ENCODE measurements at places on chromosomes 2 and 18.

DNA sequence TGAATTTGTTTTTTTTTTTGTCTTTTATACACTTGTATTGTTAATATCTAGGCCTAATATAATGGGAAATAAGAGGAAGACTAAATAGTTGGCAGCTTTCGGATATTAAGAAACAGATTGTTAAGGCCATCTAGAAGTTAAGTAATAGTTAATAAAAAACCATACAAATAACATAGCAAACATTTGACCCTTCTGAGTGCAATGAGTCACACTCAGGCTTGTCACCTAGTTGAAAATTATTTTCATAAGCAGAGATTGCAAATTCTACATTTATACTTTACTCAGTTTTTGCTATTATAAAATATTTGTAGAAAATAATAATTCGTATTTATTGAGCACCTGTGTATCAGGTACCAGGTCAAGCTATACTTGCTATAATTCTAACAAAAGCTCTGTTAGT lies 2.4 kb downstream of the NUP35 start:
- H3K27me3 ChIP-seq: no peaks in the 10 kb centered on the region
- no peak for DNase-seq
- H3K27ac ChIP-seq: no peak overlapping the region

DNA sequence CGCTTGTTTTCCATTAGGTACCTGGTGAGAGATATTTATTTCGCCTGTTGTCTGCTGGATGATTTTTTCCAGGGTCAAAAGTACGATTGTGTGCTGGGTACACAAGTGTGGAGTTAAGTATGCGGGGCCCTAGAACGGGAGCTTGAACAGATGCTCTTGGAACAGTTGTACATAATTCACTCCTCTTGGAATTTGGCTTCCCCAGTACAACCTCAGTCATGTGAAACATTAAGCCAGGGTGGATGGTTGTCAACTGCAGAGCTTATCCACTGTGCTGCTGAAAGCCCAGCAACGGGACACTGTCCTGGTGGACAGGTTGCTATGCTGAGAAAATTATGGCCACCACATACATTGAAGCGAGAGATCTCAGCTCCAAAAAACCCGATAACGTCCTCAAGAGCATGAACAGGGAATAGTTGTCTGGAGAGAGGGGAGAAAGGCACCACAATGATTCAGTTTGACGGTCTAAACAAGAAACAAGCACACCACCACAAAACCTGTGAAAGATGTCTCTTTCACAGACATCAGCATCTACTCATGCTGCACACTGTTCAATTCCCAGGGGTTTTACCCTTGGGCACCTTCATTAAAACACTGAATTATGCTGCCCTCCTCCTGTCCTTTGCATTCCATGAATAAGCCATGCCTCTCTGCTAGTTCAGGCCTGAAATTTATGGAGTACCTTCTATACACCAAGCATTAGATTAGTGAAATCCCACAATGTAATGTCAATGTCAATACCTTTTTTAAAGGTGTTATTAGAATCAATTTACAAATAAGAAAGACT lies 176.8 kb upstream of the TRIB2 start:
- H3K4me1 ChIP-seq: peaks cover 17% of the 10 kb centered on the region
- H3K27me3 ChIP-seq: no peaks in the 10 kb centered on the region
- H3K4me3 ChIP-seq: no peak overlapping the region

DNA sequence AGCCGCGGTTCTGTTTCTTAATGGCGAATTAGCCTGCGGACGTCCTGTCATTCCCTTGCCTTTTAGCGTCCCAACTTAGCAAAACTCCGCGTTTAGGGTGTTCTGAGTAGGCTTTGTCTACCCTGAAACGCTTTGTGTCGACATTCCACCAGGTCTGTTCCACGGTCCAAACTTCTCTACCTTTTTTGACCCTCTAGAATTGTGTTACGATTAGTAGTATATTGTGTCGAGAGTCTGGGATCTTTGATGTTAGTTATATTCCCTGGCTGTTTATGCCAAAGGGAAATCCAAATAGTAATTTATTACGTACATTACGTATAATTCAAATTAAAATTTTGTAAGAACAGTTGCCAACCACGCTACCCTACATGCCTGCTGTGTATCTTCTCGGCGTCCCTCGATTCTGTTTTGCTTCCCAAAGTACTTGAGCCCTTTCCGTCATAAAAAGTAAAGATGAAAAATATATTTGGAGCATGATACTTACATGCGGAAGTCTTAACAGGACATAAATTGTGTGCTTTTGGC lies 495 bp upstream of the TTC32 start:
- H3K27ac ChIP-seq: peak overlapping the region; percentile 98
- H3K36me3 ChIP-seq: peaks cover 10% of the 10 kb centered on the region
- no peak for DNase-seq

DNA sequence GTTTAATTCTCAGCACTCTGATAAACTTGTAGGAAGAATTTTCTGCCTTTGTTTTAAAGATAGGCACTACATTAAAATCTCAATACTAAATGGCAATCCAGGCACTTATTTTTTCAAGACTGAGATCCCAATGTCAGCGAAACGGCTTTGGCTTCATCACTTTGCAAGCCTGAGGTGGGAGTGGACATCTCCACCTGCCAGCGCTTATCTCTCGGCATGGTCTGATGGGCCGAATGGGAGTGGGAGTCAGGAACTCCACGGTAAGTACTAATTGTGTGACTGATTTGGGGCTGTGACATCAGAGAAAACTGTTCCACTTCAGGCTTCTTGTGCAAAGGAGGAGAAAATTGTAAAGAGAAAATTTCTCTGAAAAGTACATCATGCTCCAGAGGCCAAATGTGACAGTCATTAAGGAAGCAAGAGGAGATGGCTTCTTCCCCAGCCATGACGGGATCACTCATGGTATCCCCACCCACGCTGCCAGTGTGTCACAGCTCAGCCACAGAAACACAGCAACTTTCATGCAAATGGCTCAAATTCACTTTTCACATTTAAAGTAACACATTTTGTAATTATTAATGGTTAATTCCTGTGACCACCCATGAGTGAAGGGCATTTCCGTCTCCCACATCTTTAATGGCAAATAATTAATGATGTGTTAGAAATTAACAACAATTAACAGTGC lies 385.5 kb upstream of the HNRNPA3 start:
- no peaks in the 10 kb centered on the region for H3K4me1 ChIP-seq
- no peaks in the 10 kb centered on the region for H3K36me3 ChIP-seq
- no peak overlapping the region for H3K4me3 ChIP-seq
- no peak for DNase-seq
- H3K27ac ChIP-seq: no peak overlapping the region

DNA sequence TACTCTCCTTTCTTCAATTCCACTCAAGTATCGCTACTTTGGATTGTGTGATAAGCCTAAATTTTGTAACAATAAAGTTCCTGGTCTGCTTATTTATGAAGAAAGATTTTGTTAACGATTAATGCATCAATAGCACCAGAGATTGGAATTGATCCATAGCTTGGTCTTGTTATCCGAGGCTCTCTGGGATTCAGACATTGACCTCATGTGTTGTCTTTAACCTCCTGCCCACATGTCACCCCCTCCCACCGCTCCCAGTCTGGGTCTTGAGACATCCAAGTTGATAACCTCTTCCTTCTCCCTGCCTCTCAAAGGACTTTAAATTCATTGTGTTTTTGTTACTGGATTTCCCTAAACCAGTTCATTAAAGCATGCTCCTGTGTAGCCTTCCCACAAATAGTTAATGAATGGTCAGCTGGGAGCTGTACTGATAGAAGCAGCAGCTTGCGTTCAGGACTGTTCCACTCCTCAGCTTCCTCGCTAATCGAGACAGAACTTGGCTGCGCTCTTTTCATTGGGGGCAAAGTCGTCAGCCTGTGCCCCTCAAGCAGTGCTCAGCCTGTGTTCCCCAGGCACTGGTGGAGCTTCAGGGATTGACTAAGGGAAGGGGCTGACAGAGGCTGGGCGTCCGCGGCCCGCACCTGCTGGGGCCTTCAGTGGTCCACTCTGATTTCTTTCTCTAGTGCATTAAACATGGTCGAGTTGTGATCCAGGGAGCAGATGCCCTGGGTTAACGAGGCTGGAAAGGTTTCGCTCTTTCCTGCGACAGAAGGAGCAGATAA lies 18.9 kb downstream of the ASB1 start:
- no peak overlapping the region for H3K27ac ChIP-seq
- DNase-seq: no peak
- peaks cover 23% of the 10 kb centered on the region for H3K4me1 ChIP-seq
- no peaks in the 10 kb centered on the region for H3K27me3 ChIP-seq
- H3K4me3 ChIP-seq: no peak overlapping the region
- peaks cover 25% of the 10 kb centered on the region for H3K36me3 ChIP-seq

GRCh38 chr2:174493549-174494331 lies 6.9 kb upstream of the GPR155 start:
- peak overlapping the region; percentile 90 for H3K4me3 ChIP-seq
- H3K27ac ChIP-seq: peak overlapping the region; percentile 98
- peaks cover 21% of the 10 kb centered on the region for H3K4me1 ChIP-seq
- no peak for DNase-seq
- H3K36me3 ChIP-seq: no peaks in the 10 kb centered on the region
- no peaks in the 10 kb centered on the region for H3K27me3 ChIP-seq

GRCh38 chr2:203016716-203017115 lies 2.0 kb downstream of the NBEAL1 start:
- peaks cover 12% of the 10 kb centered on the region for H3K4me1 ChIP-seq
- H3K27me3 ChIP-seq: no peaks in the 10 kb centered on the region
- H3K4me3 ChIP-seq: no peak overlapping the region

DNA sequence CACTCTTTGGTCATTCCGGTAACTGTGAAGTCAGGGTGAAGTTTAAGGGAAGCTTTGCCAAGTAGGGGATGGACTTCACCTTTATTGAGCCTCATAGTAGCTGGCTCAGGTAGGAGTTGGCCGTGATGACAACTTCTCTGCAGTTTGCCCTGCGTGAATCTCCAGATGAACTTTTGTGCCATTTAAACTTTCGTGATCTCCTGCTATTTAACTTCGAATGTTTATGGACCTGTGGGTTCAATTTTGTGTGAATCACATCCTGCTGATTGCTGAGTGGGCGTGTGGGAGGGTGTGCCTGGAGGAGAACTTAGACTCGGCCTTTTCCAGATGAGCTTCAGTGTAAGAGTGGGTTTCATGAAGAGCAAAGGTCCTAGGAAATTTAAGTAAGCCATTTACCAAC lies 4.2 kb downstream of the UGT1A1 start:
- H3K4me1 ChIP-seq: no peaks in the 10 kb centered on the region
- no peak for DNase-seq
- no peaks in the 10 kb centered on the region for H3K36me3 ChIP-seq
- peaks cover 36% of the 10 kb centered on the region for H3K27me3 ChIP-seq
- no peak overlapping the region for H3K27ac ChIP-seq

DNA sequence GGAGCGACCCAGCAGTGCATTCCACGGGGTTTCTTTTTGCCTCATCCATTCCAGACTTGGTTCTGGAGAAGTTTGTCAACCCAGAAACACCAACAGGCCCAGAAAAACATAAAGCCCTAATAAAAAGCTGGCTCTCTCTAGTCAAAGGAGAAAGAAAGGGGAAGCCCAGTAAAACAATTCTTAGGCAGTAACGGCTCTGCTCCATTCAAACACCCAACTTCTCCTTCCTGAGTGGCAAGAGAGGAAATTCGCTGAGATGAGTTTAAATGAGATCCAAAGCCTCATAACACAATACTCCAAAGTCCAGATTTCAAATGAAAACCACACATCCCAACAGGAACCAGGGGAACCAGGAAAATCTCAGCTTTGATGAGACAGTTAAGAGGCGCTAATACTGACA lies 179.9 kb downstream of the RPIA start:
- H3K27me3 ChIP-seq: no peaks in the 10 kb centered on the region
- peak overlapping the region; percentile 44 for H3K4me3 ChIP-seq
- H3K36me3 ChIP-seq: no peaks in the 10 kb centered on the region

- H3K4me3 ChIP-seq: peak overlapping the region; percentile 99
- H3K27ac ChIP-seq: peak overlapping the region; percentile 87
- H3K27me3 ChIP-seq: peaks cover 57% of the 10 kb centered on the region
- H3K36me3 ChIP-seq: no peaks in the 10 kb centered on the region
- H3K4me1 ChIP-seq: peaks cover 32% of the 10 kb centered on the region
- no peak for DNase-seq
Measured at GRCh38 chr2:221571025-221571550, 1.0 kb downstream of the EPHA4 start.

GRCh38 chr2:71939588-71940535 lies 207.8 kb downstream of the CYP26B1 start:
- no peaks in the 10 kb centered on the region for H3K4me1 ChIP-seq
- no peaks in the 10 kb centered on the region for H3K36me3 ChIP-seq
- no peak overlapping the region for H3K4me3 ChIP-seq
- no peak overlapping the region for H3K27ac ChIP-seq

DNA sequence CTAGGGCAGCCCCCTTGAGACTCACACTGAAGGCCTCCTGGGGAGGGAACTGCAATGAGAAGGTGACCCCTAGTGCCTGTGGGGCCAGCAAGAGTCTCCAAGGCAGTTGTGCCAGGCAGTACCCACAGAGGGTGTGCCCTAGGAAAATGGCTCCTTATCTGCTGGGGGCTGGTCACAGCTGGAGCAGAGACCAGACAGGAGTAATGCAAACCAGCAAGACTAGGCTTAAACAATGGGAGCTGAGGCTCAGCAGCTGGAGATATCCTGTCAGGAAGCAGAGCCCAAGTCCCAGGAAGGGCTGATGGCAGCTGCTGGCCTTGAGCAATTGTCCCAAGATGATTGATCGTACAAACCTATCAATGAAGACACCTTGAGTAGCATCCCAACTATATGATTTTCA lies 26.8 kb upstream of the E2F6 start:
- no peaks in the 10 kb centered on the region for H3K36me3 ChIP-seq
- no peak overlapping the region for H3K27ac ChIP-seq
- peaks cover 37% of the 10 kb centered on the region for H3K27me3 ChIP-seq
- no peak for DNase-seq
- H3K4me3 ChIP-seq: no peak overlapping the region

DNA sequence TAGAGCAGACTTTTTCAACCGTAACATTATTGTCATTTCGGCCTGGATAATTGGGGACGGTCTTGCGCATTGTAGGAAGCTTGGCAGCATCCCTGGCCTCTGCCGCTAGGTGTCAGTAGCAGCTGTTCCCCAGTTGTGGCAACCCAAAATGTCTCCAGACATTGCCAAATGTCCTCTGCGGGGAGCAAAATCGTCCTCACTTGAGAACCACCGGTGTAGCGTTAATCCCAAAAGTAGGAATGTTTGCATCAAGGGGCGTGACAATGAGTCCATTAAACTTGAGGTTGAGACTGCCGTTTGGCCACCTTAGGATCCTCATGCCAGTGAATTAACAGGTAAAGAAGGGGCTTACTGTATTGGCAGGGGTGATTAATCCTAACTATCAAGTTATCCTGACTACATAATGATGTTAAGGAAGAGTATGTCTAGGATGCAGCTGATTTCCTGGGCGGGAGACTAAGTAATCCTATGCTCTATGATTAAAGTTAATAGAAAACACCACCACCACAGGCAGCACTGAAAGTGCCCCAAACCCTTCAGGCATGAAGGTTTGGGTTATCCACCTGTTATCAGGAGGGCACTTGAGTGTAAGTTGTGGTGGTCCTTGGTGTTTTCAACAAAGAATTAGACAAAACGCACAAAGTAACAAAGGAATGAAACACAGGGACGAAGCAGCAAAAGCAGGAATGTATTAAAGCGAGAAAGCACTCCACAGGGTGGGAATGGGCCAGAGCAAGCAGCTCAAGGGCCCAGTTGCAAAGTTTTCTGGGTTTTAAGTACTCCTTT lies 4.9 kb upstream of the ZC3H8 start:
- H3K4me3 ChIP-seq: peak overlapping the region; percentile 71
- peaks cover 5% of the 10 kb centered on the region for H3K36me3 ChIP-seq
- H3K27ac ChIP-seq: peak overlapping the region; percentile 48
- peaks cover 4% of the 10 kb centered on the region for H3K4me1 ChIP-seq

Data from naive B cell (primary cell).